GM23248 (cell line): ENCODE measurements at places on chromosomes 16 and 17. TPM values are rescaled to one million over a fixed set of nuclear protein-coding genes. Genes with fewer than 3 reads are reported as not detected.

IGFBP4 gene
- 361 and 408 TPM in 2 replicates for total RNA-seq

DNA sequence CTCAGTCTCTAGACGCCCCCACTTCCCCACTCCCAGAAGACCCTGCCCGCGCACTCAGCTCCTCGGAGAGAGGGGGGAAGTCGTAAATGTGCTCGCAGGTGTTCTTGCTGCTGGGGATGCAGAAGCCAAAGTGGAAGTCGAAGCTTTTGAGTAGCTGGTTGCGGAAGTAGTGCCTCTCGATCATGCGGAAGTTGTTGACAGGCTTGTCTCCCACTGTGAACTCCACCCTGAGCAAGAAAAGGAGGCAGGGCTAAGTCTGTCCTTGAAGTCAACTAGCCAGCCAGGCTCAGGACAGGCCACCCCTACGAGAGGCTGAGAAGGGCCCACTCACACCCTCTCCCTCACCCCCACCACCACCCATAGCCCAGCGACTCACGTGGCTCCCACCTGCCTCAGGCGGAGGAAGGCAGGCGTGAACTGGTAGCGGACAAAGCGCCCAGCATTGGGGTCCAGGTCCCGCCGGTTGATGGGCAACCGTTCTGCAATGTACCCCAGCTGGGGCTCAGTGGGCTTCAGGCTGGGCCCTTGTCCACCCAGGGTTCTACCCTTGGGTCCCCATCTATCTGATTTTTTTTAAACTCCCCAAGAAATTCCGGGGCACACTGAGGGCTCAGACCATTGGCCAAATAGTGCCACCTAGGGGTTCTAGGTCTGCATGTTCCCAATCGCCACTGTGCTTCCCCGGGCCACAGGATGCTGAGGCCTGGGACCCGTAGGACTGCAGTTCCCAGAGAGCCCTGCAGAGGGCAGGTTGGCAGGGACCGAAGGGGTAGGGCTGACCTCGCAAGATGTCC lies 4.6 kb downstream of the UNC119 start:
- DNase-seq, result peak; percentile 76
- H3K36me3 ChIP-seq, result no peaks in the 10 kb centered on the region
- no peaks in the 10 kb centered on the region for H3K4me1 ChIP-seq
- H3K27me3 ChIP-seq, result no peaks in the 10 kb centered on the region
- H3K27ac ChIP-seq, result no peak overlapping the region
- no peak overlapping the region for H3K4me3 ChIP-seq

DNA sequence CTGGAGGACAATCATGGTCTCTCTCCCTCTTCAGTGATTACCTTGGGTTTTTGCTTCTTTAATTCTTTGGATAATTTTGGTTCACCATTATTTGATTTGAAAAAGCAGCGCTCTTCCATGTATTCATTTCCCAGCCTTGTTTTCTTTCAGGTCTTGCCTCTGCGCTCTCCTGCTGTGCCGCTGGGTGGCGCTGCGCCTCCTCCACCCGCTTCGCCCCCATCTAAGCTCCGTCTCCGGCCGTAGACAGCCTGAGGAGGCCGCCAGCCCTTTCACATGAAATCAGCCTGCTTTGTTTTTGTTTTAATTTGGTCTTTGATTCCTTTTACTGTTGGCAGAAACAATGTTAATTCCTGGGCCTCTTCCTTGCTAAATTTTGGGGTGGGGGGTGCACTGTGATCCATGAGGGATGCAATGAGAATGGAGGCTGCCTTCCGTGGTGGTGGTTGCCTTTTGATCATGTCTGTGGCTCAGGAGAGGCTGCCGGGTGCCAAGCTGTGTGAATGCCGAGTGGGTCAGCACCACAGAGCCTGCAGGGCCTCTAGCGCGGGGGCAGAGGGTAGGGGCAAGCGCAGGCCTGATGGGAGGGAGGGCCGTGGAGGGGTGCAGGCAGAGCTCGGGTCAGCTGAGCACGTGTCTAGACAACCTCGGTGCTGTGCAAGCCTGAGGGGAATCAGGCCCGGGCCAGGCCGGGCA lies 64.1 kb downstream of the PLD6 start:
- no peak overlapping the region for H3K4me3 ChIP-seq
- peaks cover 8% of the 10 kb centered on the region; the same call in 1 of the 2 replicates for H3K4me1 ChIP-seq
- H3K27ac ChIP-seq, result 0 out of 2 replicates have a peak overlapping the region, but pooled peaks have one; percentile 27
- no peaks in the 10 kb centered on the region for H3K27me3 ChIP-seq

GRCh38 chr17:5812590-5812989 lies 228.3 kb upstream of the NLRP1 start:
- no peak overlapping the region for H3K27ac ChIP-seq
- H3K36me3 ChIP-seq, result no peaks in the 10 kb centered on the region
- no peaks in the 10 kb centered on the region for H3K4me1 ChIP-seq
- H3K4me3 ChIP-seq, result no peak overlapping the region

DNA sequence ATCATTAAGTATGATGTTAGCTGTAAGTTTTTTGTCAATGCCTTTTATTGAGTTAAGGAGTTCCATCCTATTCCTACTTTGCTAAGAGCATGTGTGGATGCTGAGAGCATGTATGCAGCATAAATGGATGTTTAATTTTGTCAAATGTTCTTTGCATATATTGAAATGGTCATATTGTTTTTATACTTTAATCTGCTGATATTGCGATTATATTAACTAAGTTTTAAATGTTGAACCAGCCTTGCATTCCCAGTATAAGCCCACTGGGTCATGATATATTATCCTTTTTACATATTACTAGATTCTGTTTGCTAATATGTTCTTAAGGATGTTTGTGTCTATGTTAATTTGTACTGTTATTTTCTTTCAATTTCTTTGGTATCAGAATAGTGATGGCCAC lies 53.2 kb downstream of the CCDC182 start:
- H3K36me3 ChIP-seq, result no peaks in the 10 kb centered on the region
- DNase-seq, result no peak
- H3K27me3 ChIP-seq, result peaks cover 9% of the 10 kb centered on the region; the same call in 1 of the 2 replicates

- H3K27ac ChIP-seq, result no peak overlapping the region
- DNase-seq, result no peak
- no peaks in the 10 kb centered on the region for H3K36me3 ChIP-seq
- no peak overlapping the region for H3K4me3 ChIP-seq
- H3K27me3 ChIP-seq, result no peaks in the 10 kb centered on the region
These were observed 306 bp upstream of the SPATA20 start for GRCh38 chr17:50546701-50547034.

DNA sequence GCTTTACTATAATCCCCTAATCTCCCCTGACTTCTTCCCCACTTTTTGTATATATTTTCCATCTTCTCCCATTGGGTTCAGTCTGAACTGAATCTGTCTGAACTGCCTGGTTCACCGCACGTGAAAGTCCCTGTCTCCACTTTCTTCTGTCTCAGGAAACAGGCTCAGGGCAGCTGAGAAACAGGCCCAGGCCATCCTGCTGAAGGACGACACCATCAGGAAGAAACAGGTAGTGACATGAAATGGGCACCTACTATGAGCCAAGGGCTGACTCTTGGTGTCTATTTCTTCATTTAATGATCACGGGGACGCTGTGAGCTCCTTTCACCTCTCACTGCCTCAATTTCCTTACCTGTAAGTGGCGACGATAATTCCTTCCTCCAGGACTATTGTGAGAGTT lies 90.5 kb upstream of the HSBP1 start:
- peaks cover 13% of the 10 kb centered on the region for H3K4me1 ChIP-seq
- no peak overlapping the region; the same call in 1 of the 2 replicates for H3K27ac ChIP-seq
- DNase-seq, result no peak
- H3K27me3 ChIP-seq, result no peaks in the 10 kb centered on the region

DNA sequence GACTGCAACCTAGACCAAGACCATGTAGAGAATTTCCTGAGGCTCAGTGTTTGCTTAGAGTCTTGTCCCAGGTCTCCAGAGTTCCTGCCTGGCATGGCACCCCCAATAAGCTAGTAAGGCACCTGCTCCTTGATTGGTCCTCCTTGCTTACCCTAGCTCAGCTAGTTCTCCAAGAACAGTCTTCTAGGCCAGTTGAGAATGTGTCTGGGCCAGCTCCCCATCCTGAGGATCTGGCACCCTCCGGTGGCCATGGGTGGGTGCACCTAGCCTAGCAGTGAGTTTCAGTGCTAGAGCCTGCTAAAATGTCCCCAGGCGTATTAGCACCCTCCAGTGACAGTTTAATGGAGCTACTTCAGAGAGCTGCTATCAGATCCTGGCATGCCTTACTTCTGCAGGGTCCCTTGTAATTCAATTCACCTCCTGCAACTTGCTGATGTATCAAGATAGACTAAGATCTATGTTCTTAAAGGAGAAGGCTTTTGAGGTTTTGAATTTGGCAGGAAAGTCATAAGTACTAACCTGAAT lies 44.4 kb upstream of the MED13 start:
- peak; percentile 85 for DNase-seq
- H3K36me3 ChIP-seq, result no peaks in the 10 kb centered on the region

- peak; percentile 61 for DNase-seq
- no peaks in the 10 kb centered on the region for H3K36me3 ChIP-seq
- H3K4me1 ChIP-seq, result no peaks in the 10 kb centered on the region
- H3K4me3 ChIP-seq, result no peak overlapping the region
- no peak overlapping the region for H3K27ac ChIP-seq
These were observed 83.4 kb downstream of the TNFRSF13B start for GRCh38 chr17:16888413-16889087.

DNA sequence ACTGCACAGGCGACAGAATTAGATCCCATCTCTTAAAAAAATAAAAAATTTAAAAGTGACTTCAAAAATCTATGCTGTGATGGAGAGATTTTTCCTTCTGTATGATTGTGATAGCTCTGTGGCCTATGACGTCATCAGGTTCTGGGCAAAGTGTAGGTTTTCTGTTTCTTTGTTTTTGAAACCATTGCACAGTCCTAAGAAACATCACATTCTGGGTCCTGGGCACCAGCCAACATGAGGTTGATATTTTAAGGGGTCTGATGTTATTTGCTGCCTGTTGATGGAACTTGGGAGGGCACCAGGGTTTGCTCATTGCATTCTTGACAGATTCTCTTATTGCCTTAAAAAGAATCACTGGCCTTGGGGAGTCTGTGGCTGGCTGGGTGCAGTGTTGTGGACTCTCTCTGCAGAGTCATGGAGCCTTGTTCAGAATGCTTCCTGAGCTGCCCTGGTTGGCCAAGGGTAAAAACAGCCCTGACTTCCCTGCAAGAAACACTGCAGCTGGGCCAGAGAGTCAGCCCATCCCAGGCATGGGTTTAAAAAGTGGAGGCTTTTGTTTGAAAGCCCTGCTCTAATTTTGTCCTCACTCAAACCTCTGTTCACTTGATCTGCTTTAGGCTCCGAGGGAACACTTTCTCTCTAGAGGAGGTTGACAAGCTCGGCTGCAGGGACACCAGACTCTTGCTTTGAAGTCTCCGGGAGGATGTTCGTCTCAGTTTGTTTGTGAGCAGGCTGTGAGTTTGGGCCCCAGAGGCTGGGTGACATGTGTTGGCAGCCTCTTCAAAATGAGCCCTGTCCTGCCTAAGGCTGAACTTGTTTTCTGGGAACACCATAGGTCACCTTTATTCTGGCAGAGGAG lies 10.5 kb upstream of the CYLD start:
- no peaks in the 10 kb centered on the region for H3K4me1 ChIP-seq
- no peaks in the 10 kb centered on the region for H3K36me3 ChIP-seq
- no peak overlapping the region for H3K27ac ChIP-seq
- DNase-seq, result peak; percentile 18
- H3K4me3 ChIP-seq, result no peak overlapping the region
- no peaks in the 10 kb centered on the region; the same call in 1 of the 2 replicates for H3K27me3 ChIP-seq

DNA sequence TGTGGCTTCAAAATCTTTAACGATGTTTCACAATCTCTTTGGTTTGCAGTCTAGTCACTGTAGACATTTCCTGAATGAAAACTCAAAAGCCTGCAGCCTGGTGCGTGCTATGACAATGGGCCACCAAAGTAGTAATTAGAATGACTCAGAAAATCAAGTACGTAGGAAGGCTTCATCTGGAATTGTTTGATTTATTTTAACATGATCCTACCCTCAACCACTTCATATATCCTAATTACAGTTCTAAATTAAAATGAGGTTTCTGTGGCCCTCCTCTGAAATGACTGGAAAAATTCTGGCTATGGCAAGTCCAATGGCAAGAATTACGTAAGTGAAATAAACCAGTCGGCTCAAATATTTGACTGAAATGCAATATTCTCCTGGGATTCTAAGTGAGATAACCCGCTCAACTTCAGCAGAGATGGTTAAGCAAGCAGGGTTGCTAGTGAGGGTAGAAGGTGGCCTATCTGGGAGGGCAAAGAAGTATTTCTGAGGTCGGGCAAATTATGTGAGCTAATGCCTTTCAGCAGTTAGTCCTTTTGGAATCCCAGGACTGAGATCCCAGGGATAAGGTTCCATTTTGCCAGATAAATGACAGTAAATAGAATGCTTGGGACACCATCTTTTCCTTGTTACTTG lies 145.6 kb upstream of the MYOCD start:
- no peaks in the 10 kb centered on the region for H3K4me1 ChIP-seq
- no peak overlapping the region for H3K4me3 ChIP-seq
- peak; percentile 27 for DNase-seq

DNA sequence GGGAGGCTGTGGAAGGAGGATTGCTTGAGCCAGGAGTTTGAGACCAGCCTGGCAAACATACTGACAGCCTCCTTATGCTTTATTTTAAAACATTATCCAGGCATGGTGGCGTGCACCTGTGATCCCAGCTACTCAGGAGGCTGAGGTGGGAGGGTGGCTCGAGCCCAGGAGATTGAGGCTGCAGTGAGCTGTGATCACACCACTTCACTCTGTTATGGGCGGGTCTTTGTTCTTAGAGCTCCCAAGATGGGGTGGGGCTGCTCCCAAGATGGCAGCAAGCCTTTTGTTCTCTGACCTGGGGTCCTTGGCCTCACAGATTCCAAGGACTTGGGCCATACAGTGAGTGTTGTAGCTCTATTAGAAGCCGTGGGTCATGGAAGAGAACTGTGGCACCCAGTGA lies 26.1 kb upstream of the ST6GALNAC2 start:
- no peaks in the 10 kb centered on the region for H3K4me1 ChIP-seq
- no peak for DNase-seq
- H3K27ac ChIP-seq, result no peak overlapping the region

GRCh38 chr17:58974354-58974753 lies 132.3 kb downstream of the TRIM37 start:
- no peak overlapping the region for H3K4me3 ChIP-seq
- no peaks in the 10 kb centered on the region for H3K27me3 ChIP-seq
- no peaks in the 10 kb centered on the region for H3K36me3 ChIP-seq
- H3K27ac ChIP-seq, result no peak overlapping the region

GRCh38 chr17:58756246-58757161 lies 850 bp downstream of the PPM1E start:
- H3K4me1 ChIP-seq, result 0 out of 2 replicates have a peak, but pooled peaks cover 6% of the 10 kb centered on the region
- peak overlapping the region; percentile 74 for H3K4me3 ChIP-seq
- peak; percentile 4 for DNase-seq
- H3K27me3 ChIP-seq, result peaks cover 68% of the 10 kb centered on the region

DNA sequence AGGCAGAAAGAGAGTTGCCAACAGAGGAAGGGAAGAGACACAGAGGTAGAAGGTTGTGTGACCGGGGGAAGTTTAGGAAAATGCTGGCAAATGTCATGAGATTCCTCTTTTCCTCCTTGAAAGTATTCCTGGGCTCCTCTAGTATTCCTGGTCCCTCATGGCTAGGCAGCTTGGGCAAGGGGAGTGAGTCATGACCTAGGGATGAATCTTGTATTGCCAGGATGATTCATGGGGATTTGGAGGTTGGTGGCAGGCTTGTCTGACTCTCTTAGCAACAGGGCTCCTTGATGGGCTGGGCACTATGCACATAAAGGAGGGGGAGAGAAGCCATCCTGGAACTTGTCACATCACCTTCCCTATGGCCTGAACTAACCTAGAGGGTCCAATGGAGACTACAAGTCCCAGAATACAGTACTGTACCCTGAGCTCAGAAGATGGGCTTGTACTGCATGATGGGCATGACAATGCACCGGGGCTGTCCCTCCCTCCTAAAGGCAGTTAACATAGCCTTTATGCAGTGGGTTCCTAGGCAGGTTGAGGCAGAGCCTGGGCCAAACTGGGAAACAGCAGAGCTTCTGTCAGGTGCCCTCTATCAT lies 2.1 kb upstream of the SEZ6 start:
- H3K27me3 ChIP-seq, result peaks cover 44% of the 10 kb centered on the region
- H3K4me3 ChIP-seq, result no peak overlapping the region
- H3K27ac ChIP-seq, result no peak overlapping the region
- H3K36me3 ChIP-seq, result no peaks in the 10 kb centered on the region
